Vein endothelial cell (primary cell): ENCODE measurements at places on chromosomes 2 and 18. TPM values are rescaled to one million over a fixed set of nuclear protein-coding genes. Genes with fewer than 3 reads are reported as not detected.

FBXO36 gene
- total RNA-seq: 2.4 and 2.6 TPM in 2 replicates

DDX1 gene
- 80.4 and 90.4 TPM in 2 replicates for total RNA-seq

IL1B gene
- total RNA-seq: 0.19 and 0.33 TPM in 2 replicates

CLEC4F gene
- total RNA-seq: not detected in 2 replicates
